ENCODE measurements at places on chromosomes 11 and 22.

DNA sequence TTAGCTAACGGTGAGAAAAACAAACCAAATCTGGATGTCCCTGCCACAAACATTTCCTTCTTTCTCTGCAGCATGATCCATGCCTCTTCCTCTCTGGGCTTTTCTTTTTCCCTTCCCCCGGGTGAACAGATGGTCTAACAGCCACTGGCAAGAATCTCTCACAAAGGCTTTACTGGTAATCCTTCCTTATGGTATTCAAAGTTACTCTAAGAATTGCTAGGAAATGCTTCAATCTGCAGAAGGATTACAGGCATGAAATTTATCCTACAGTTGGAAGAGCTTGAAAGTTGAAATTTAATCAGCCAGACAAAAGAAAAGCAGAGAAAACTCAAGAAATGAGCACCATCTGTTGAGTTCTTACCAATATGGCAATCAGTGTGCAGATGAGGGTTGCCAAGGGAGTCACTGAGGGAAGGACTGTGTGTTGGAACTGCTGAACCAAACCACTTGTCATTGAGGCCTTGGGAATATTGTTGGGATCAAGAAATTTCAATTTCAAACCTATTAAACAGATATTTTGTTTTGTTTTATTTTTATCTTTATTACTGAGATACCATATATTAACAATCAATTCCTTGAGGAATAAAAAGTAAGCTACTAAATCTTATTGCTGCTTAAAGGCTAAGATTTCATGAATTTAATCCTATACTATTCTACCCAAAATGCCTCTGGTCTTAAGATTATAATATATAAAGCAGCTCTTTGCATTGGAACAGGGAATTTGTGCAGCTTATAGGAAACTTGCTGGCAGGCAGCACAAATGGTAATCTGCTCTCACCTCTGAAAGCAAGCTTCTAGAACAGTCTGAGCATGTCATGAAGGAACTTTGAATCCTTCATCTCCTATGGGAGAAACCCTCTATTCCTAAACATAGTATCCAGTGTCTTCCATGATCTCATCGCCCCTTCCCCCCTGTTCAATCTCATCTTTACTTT is 29.7 kb upstream of the NDUFC2 start:
- no peak for DNase-seq

DNA sequence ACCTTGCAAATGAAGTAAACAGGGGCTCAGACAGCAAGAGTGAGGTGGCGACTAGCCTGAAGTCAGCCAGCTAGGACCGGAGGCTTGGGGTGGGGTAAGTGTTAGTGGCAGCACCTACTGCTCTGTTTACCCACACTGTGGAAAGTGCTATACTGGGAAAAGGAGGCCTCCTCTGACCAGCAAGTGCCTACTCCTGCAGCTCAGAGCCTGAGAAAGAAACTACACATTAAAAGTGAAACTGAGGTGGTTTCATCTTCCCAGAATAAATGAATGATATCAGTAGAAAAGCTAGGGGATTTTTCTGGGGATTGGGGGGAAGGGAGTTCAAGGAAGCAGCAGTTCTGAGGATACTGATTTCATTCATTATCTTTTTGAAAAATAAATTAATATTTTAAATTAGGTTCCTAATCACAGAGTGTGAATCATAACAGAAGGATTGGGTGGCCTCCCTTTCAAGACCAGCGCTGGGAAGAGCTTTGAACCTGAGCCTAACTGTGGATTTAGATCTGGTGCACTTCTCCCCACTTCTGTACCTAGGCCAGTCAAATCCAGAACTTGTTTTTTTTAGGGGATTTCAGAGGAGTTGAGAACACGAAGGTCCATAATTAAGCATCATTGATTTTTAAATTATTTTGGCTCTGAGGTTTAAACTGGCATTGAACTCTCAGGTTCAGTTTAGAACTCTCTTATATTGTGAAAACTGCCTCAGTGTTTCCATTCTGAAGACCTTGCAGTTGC is 48.1 kb upstream of the GRAMD1B start:
- DNase-seq, result no peak

DNA sequence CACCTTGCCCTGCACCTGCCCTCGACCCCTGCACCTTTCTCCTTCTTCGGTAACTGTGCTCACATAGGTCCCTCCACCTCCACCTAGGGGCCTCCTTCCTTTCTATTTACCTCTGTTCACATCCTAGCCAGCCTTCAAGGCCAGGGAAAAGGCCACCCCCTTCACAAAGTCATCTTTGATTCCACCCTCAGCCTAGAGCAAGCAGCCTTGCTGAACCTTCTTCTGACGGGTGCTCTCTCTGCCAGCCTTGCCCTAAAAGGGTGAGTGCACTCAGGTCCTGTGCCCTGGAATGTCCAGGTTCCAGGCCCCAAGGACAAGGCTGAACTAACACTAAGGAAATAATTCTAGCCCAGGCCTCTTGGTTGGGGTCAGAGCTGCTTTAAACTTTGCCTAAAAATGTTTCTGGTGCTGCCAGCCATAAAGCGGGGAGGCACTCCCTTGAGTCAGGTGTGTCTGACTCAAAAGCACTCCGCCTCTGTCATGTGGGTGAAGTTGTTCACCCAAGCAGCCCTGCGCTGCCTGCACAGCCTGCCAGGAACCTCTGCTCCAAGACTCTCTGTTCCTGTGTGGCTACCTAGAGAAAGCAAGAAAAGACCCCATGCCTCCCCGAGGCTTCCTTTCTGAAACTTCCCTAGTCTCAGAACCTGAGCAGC is 9.2 kb upstream of the FAM83F start:
- DNase-seq, result peak; percentile 55

DNA sequence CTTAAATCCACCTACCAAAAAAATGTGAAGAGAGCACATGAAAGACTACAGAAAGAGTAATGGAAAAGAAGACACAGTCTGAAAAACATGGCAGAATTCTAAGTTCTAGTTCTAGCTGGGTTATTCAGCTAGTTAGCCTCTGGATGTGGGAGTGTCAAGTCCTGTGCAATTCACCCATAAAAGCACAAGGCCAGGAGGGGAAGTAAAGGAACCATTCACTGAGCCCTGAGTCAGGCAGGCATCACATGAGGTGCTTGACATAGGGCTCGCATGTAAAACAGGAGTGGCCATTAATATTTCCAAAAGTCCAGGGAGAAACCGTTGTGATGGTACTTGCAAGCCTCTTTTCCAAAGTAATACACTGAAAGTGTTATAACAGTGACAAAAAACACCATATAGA is 103.7 kb downstream of the GAB2 start:
- DNase-seq, result no peak

- DNase-seq, result no peak
Observed at GRCh38 chr11:128190312-128190711, 397.0 kb downstream of the ETS1 start.

Data from hematopoietic multipotent progenitor cell treated with erythropoietin and hydrocortisone succinate and interleukin-3 and kit ligand, for 17 days (in vitro differentiated cells).